ENCODE measurements at places on chromosomes 2 and 18. TPM values are rescaled to one million over a fixed set of nuclear protein-coding genes. Genes with fewer than 3 reads are reported as not detected.

The ANKRD36 gene
- total RNA-seq = 33.3 TPM

- no peak for DNase-seq
Measured at GRCh38 chr18:70165936-70166335, 39.6 kb downstream of the RTTN start.

The ZNF521 gene
- 5.3 TPM for total RNA-seq

DNA sequence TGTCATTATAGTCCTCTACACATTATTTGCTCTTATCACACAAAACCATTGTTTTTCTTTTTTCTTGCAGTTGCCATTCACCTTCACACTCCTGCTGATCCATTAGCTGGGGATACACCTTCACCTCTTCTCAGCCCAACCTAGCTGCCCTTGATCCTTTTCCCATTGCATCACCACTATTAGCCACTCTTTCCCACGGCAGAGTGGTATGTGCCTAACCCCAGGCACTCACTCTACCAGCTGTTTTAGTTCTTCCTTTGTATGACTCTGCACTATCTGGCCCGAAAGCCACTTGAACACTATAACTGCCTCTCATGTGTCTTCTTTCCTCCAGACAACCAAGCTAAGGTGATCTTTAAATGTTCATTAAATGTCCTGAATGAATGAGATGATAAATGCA is 145.4 kb upstream of the PIK3C3 start:
- no peak for DNase-seq

GRCh38 chr2:69428981-69429380 is 8.3 kb downstream of the NFU1 start:
- DNase-seq = no peak

DNA sequence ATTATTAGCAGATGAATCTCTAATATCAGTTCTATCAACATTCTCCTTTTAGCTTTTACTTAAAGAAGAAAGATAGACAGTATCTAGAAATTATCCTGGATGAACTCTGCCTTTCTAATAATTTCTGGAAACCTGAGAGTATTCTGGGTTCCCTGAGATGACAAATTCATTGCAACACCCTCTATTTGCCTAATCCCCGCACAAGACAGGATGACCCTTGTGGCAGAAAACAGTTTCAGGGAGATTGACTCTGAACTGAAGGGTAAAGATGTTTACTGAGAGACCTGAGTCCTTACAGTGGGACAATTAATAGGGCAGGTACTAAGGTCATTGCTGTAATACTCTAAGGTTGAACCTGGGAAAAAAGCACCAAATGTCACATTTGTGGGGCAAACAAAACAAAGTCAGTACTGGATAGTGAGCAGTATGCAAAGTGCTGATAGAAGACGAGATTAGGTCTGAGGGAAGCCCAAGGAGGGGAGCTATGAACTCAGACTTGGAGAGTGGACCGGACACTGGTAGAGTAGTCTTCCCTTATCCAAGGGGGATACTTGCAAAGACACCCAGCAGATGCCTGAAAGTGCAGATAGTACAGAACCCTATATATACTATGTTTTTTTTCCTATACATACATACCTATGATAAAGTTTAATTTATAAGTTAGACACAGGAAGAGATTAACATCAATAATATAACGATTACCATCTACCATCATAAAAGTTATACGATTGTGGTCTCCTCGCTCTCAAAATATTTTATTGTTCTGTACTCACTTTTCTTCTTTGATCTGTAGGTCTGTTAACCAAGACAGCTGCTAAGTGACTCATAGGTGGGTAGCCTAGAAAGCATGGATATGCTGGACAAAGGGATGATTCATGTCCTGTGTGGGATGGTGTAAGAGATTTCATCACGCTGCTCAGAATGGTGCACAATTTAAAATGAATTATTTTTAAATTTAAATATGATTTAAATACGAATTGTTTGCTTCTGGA is 148.3 kb upstream of the KLHL14 start:
- no peak for DNase-seq

DNA sequence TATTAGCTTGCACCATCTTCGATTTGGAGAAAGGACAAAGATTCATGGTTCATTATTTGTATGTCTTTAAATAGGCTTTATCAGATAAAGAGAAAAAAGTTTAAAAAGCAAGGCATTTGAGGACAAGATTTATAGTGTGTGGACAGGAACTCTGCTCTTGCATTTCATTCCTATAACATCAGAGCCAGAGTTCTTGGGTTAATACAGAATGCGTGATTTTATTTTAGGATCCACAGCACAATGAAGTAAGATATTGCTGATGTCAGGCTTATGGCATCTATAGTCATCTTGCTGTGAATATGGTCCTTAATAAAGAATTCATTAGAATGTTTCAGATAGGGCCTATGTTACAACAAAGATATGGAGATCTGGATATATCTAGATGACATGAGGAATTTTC is 19.7 kb downstream of the RASGRP3 start:
- DNase-seq = no peak

The C2orf76 gene
- 11.7 TPM for total RNA-seq

DNA sequence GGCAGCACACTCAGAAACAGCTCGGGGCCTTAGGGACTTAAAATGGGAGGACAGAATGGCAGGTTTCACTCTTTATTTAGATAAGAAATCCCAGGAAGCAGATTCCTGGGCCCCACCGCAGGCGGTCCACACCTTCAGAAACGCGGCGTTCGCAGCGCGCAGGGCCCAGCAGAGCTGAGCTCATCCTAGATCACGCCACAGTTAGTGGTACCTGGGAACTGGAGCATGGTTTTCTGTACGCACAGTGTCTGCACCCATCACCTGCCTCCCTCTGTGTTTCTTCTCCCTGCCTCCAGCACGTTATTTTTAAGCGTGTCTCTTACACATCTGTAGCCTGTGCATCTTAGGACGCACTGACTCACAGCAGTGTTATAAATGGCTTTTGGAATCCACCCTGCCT is 242.1 kb downstream of the ALPK2 start:
- DNase-seq = no peak

The SLC9A4 gene
- 3.1 TPM for total RNA-seq

DNA sequence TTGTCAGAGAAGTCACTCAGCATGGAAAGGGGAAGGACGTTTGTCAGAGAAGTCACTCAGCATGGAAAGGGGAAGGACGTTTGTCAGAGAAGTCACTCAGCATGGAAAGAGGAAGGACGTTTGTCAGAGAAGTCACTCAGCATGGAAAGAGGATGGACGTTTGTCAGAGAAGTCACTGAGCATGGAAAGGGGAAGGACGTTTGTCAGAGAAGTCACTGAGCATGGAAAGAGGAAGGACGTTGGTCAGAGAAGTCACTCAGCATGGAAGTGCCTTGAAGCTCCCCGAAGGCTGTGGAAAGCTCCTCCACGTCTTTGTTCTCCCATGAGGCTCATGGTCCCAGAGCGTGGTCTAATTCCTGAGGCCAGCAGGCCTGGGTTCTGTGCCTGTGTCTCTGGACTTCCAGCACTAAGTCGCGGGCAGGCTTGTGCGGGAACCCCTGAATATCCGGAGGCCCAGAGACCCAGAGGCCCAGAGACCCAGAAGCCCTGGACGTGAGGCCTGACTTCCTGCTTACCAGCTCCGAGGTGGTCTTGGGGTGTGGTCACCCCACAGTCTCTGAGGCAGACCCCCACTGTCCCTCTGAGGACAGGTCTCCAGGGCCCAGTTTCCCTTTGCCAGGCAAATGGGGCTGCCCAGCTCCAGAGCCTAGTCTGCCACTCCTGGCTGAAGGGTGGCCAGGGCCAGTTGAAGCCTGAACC is 70.4 kb upstream of the TWIST2 start:
- no peak for DNase-seq

GRCh38 chr18:79796016-79796415 is 1.7 kb upstream of the KCNG2 start:
- DNase-seq = no peak

DNA sequence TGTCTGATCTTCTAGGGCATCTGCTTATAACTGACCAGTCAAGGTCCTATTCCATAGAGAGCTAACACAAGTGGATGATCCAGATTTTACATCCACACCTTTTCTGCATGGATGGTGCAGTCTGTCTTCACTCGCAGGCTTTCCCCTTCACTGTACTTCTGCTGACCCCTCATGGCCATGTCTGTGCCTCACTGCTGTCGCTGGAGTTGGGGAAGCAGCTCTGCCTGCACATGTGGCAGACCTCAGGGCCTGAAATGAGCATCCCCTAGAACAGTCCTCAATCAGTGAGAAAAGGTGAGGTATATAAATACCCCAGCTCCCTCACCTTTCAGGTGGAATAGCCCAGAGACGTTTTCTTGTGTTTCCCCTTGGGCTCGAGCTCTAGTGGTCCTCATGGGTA is 233.8 kb downstream of the ANKRD36B start:
- DNase-seq = no peak

DNA sequence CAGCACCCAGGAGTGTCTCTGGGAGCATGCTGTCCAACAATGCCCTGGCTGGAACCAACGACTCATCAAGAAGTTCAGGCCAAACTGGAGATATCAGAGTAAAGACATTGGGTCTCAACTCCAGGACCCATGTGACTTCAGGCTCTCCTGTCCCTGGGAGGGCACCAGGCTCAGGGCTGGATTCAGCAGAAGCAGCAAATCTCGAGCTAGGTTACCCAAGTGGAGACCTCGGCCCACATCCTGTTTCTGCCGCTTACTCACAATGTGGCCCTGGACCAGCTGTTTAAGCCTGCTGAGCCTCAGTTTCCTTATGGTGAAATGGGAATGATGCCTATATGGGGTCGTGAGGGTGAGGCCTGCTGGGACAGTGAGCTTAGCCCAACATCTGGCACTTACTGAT is 9.3 kb upstream of the OTOF start:
- DNase-seq = no peak

- no peak for DNase-seq
Measured at GRCh38 chr2:70212298-70212932, 21.6 kb upstream of the C2orf42 start.

The CAB39 gene
- total RNA-seq = 49.2 TPM

DNA sequence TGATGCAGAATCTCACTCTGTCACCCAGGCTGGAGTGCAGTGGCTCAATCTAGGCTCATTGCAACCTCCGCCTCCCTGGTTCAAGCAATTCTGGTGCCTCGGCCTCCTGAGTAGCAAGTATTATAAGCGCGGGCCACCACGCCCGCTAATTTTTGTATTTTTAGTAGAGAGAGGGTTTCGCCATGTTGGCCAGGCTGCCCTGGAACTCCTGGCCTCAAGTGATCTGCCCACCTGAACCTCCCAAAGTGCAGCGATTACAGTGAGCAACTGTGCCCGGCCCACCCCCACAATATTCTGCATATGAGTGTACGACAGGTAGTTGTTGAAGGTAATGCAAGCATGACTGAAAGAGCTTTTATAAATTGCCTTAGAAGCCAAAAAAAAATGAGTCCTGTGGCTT is 1.2 kb downstream of the WDR75 start:
- no peak for DNase-seq

The ERMN gene
- total RNA-seq = 1.6 TPM

- no peak for DNase-seq
Measured at GRCh38 chr2:191231995-191232394, 13.2 kb upstream of the MYO1B start.

DNA sequence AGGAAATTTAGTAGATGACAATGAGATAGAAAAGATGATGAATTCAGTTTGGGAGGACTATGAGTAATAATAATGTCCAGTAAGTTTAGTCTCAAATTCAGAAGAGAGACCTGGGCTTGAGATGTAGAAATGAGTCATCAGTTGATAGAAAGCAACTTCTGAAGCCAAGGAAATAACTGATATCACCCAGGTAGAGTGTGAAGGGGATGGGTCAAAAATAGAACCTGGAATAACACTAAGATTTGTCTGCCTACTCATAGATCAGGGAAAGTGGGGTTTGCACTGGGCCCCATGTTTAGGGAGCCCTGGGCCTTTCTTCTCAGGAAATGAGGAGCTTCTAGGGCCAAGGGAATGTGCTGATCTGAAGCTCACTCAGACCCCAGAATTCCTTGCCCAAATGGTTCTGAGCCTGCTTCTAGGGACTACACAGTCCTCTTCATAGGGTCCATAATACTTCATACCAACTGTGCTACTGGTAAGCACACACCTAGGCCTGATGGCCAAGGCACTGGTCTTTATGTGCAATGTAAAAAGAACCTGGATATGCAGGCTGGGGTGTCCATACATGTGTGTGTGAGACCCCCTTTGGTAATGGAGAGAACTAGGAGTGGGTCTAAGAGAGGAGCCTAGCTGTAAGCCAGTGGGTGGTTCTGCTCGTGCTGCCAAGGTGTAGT is 141.2 kb downstream of the IKZF2 start:
- DNase-seq = no peak

DNA sequence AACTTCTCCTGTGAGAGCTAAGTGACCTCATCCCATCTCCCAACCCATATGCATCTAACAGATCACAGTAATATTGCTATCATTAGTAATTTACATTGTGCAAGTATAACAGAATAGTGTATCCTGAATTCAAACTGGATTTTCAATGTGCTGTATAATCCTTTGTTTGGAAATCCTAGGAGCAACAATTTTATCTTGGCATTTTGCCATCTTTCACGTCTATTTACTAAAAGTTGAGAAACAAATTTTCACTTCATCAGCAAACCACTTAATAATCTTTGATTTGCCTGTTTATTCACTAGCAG is 3.8 kb downstream of the HNRNPLL start:
- no peak for DNase-seq

- DNase-seq = no peak
Measured at GRCh38 chr2:9873337-9873736, 30.1 kb downstream of the TAF1B start.

GRCh38 chr2:67462738-67463496 is 65.8 kb downstream of the ETAA1 start:
- DNase-seq = no peak

The MYO5B gene
- total RNA-seq = 51.7 TPM

DNA sequence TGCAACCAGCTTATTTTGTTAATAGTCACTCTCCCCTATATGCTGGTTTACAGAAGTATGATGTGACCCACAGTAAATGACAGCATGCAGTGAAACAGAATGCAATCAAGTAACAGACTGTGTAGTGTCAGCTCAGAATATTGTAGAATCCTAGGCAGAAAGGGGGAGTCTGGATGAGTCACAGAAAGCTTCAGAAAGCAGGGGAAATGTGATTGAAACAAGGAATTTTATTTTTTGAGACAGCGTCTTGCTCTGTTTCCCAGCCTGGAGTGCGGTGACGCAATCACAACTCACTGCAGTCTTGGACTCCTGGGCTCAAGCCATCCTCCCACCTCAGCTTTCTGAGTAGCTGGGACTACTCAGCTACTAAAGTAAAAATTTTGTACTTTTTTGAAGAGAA is 219.9 kb upstream of the FBXO11 start:
- no peak for DNase-seq

DNA sequence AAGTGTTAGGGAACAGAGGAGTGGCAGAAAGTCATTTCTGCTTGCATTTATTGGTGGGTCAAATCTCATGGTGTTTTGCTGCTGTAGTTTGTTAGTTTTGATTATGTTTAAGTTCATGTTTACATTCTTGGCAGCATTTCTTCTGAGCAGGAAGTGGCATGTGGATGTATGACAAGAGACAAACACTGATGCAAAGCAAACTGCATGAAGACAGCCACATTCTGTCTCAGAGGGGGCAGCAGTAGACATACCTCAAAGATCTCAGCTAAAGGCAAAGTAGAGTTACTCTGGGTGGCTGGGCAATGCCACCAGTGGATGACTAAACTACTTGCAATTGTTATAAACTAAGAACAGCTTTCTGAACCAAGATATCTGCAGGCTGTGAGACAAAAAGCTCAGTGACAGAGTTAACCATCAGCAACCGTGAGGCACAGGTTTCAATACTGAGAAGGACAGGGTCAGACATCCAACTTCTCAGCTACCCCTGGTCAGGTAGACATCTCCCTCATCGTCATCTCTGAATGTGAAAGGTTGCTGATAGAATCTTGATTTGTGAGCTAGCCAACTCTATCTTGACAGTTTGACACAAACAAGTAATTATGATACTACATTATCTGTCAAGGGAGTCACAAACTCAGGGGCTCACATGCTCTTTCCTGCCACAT is 16.4 kb downstream of the GALNT3 start:
- no peak for DNase-seq

All from type B pancreatic cell (in vitro differentiated cells).